ENCODE measurements at places on chromosomes 2 and 18.

- no peak for DNase-seq
Measured at GRCh38 chr2:26214759-26215158, 29.7 kb downstream of the HADHA start.

DNA sequence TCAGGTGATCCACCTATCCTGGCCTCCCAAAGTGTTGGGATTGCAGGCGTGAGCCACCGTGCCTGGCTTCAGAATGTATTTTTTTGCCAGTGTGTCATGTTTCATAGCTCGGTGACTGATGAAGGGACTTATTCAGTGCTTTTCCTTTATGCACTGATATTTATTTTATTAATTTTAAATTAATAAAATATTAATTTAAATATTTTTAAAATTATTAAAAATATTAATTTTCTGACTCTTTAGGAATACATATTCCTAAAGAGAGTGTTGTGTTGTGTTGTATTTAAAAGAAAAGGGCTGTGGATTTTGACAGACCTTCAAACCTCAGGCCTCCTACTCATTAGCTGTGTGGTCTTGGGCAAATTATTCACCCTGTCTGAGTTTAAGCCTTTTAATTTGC lies 22.3 kb downstream of the RAB27B start:
- DNase-seq: no peak

DNA sequence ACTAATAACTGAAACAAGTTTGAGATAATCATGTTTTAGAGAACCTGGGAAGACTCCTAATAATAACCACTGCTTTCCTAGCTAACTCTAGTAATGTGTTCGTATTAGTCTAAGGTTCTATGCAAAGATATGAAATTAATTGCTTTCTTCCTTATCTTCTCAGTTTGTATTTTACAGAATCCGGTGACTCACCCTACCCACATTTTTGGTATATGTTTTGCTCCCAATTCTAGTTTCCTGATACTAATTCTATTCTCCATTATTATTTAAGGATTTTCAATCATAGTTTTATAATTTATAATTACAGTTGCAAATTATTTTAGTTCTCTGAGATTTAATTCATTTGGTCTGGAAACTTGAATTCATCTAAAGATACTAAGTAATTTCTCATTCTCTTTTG lies 394.6 kb upstream of the SETBP1 start:
- no peak for DNase-seq

DNA sequence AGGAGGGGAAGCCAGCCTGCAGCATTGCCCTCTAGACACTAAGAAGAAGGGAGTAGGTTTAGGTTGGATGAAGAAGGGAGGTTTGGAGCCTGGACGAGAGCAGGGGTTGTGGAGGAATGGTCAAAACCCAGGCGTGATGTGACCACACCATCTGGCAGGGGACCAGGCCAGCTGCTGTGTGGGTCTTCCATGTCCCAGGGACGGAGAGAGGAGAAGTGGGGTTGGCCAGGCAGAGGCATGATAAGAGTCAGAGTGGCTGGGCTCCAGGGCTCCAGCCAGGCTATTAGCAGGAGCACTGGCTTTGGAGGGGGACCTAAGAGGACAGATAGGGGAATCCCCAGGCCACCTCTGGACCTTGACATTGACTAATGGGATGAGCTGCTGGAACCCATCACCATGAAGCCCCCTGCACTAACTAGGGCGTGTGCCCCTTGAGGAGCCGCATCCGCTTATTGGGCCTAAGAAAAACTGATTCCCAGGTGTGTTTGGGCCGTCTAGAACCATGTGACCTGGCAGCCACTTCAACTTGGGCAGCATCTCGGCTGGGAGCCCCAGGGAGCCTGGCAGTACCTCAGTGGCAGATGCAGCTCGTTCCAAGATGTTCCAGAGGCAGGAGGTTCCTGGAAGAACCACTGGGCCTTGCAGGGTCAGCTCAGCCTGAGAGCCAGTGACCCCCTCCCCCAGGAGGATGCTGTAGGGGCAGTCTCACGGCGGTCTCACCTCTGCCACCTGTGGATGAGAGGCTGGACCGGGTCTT lies 235.1 kb downstream of the AGAP1 start:
- no peak for DNase-seq

- DNase-seq: no peak
Measured at GRCh38 chr2:44121899-44122298, 46.8 kb upstream of the PPM1B start.

All from GM23338 (cell line).